ENCODE measurements at places on chromosomes 5 and 9.

DNA sequence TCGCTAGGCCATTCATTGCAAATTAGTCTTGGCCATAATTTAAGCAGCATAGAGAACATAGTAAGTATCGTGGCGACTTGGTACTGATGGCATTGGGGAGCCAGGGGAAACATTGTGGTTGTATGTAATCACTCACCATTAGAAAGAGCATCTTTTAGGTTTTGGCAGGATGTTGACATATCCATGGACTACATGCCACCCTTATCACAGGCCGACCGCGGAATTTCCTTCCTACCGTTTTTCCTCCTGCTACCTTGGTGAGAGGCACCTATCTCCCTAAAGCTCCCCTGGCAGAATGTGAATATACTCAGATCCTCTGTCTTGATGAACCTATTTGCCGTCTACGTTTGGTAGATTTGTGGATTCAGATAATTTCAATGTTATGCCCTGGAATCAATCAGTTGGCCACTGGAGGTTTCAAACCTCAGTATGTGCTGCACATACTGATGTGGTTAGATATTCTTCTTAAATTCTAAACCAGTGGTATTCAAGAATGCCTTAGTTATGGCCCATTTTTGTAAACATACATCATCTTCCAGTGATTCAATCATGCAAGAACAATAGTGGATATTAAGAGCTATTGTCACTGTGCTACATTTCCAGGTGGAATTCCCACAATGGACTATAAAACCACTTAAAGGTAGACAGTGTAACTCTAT, 271.0 kb upstream of the HAPLN1 start:
- DNase-seq: no peak

DNA sequence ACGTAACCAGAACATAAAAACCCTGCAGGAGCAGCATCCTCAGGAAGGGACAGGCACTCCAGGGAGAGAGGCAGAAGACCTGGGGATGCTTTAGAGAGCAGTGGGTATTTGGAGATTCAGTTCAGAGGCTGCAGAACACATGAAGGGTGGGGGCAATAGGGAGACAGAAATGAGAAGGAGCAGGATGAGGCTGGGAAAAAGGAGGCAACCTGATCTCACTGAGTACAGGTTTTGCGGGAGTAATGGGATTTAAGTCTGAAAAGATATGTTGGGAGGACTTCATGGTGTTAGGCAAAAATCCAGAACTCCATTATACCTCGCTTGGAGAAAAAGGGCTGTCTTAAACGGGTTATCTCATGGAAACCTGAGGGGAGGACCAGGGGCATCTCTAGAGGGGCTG, 41.3 kb upstream of the GARNL3 start:
- DNase-seq: no peak

DNA sequence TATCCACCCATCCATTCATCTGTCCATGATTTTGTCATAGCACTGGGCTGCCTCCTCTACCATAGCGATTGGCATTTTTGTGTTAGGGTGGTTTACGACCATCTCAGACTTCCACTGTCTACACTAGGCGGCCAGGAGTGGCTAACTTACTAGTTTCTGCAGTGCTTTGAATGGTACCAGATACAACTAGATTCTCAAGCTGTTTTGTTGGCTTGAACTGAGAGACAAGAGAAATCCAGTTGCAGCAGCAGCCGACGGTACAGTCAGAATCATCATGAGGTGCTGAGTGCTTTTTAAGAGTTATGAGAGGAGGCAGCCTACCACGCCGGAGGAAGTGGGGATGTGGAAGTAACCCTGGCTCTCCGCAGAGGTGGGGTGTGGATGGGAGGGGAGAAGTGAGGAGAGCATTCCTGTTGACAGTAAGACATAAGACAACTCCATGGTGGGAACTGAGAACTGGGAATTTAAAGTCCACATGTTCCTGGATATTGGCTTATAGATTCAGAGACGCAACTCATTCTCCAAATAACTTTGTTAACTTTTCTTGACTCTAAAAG, 27.9 kb downstream of the COL5A1 start:
- no peak for DNase-seq

GRCh38 chr9:91783411-91783810, 166.6 kb downstream of the ROR2 start:
- DNase-seq: no peak

DNA sequence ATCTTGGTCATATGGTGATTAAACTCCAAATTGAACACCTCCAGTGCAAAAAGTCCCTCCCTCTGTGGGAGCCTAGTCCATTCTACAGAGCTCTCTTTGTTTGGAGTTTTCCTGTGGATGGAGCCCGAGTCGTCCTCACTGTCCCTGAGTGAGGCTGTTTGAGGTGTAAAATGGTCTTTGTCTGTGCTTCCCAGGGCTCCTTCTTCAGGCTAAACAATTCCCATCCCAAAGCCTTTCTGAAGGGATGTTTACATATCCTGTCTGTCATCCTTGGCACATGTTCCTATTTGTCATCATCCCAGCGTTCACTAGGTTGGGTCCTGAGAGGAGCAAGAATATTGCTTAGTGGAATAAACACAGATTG, 68.9 kb downstream of the COL27A1 start:
- no peak for DNase-seq

GRCh38 chr5:56352808-56353590, 119.9 kb upstream of the ANKRD55 start:
- DNase-seq: peak; percentile 31

DNA sequence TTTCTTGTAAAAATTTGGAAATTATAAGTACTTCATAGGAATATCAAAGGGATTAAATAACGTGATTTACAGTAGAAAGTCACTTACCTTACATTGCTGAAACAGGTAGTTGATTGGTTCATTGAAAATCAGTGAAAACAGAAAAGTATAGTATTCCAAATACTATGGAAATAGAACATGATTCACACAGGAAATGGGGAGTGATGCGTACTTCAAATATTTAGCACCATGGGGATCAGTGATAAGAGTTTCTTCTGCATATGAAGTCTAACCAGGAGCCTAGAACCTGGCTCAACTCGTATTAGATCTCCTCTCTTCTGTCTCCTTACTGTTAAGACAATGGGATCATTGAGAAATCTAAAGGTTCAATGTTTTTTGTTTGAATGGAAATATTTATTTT, 133.3 kb downstream of the FAM174A start:
- no peak for DNase-seq
